ENCODE measurements at places on chromosomes 7 and 10.

DNA sequence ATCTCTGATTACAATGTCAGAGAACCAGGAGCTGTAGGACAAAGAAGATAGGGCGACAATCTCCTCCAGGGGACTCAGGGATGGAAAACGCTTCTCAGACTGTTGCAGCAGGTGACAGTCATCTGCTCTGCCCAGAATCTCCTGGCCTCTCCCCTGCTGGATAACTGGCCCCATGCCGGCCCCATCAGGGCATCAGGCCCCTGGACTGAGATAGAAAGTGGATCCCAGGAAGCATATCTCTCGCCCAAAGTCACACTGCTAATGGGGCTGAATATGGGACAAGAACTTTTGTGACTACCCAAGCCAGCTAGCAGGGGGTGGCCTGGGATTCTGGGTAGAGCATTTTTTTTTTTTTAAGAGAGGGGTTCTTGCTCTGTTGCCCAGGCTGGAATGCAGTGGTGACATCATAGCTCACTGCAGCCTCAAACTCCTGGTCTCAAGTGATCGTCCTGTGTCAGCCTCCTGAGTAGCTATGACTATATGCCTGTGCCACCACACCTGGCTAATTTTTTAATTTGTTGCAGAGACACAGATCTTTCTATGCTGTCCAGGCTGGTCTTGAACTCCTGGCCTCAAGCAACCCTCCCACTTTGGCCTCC is 20.5 kb upstream of the MLXIPL start:
- no peak for DNase-seq

- DNase-seq = no peak
Observed at GRCh38 chr7:9955138-9955537, 1018.5 kb upstream of the PHF14 start.

DNA sequence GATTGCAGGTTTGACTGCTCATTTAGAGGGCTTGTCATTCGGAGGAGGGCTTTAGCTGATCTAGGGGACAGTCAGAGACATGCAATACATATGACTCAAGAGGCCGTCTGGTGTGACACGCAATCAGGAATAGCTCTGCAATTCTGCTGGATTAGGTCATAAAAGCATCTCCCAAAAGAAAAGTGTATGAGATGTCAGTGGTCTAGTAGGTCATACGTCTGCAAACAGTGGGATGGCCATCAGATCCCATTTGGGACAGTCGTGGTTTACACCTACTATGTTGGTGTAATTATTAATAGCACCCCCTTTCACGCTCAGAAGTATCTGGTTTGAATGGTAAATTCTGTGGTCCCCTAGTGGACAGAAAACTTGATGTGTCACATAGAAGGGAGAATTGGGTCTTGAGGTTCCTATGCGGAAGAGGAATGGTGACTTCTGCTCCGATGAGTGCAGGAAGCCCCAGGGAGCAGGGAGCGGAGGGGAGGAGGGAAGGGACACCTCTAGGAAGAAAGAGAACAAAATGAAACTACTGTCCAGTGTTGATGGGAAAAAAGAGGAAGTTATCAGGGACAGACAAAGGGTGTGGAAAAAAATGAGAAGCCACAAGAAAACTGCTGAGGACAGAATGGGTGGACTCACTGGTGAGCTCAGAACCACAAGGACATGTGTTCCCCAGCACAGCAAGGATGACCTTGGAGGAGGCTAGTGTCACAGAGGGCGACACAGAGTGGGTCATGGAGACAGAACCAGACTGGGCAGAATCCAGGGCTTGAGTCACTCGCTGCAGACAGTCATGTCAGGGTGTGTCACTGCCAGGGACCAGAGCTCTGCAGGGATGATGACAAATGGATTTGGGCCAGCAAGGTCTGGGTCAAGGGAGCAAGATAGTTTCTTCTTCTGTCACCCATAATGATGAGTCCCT is 59.9 kb downstream of the MAP3K8 start:
- DNase-seq = no peak

GRCh38 chr10:44574596-44575480 is 189.9 kb upstream of the CXCL12 start:
- DNase-seq = no peak

DNA sequence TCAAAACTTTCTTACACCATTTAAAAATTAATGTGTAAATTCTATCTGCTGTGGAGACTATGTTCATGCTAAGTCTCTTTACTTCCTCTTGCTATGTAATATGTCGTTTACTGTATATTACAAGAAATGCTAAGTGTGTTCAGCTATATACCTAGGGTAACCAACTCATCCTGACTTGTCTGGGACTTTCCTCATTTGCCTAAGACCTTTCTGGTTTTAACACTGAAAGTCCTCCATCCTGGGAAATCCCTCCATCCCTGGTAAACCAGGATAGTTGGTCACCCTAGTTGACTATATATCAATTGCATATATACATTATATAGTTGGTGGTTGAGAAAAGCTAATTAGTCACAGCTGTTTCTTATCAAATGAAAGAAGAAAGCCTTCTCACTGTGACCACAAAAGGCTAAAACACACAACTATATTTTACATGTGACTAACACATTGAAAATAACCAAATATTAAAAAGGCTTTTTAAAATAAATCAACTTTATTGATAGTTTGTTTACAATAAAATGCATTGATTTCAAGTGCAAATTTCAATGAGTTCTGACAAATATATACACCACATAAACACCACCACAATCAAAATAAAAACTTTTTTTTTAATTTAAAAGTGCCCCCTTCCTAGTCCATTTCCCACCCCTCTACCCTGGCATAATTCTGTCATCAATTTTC is 167.7 kb upstream of the INHBA start:
- no peak for DNase-seq

GRCh38 chr10:7662522-7662921 is 4.2 kb downstream of the ITIH5 start:
- DNase-seq = no peak

DNA sequence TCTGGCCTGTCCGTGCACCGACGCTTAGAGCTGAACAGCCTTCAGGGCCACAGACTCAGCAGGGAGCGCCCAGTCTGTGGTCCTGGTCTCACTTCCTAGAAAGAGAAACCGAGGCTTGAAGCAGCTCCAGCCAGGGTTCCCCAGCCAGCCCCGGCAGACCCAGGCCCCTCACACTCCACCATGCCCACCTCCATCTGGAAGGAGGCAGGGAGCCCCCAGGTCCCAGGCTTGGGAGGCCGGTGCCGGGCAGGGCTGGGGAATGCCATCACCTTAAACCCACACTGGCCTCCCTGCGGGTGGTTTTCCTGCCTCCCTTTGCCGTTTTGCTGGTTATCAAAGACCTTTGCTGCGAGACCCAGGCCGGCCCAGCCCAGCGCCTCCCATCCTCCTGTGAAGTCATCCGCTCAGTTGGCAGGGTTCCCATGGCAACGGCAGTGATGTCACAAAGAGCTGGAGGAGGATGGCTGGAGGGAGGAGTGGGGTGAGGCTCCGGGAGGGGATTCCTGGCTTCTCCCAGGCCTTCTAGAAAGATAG is 24.0 kb downstream of the ELFN1 start:
- DNase-seq = peak; percentile 40

DNA sequence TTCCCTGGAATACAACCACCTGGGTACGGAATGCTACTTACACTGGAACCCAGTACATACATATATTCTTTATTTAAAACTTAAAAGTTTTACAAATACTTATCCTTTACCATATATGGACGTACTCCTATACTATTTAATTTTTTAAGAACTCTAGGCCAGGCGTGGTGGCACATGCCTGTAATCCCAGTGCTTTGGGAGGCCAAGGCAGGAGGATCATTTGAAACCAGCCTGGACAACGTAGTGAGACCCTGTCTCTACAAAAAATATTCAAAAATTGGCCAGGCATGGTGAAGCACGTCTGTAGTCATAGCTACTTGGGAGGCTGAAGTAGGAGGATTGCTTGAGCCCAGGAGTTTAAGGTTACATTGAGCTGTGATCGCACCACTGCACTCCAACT is 2.0 kb downstream of the RBM28 start:
- DNase-seq = no peak

- no peak for DNase-seq
Observed at GRCh38 chr7:5780801-5781496, 514 bp downstream of the RNF216 start.

- no peak for DNase-seq
Observed at GRCh38 chr7:78605119-78605518, 806.5 kb downstream of the PHTF2 start.

DNA sequence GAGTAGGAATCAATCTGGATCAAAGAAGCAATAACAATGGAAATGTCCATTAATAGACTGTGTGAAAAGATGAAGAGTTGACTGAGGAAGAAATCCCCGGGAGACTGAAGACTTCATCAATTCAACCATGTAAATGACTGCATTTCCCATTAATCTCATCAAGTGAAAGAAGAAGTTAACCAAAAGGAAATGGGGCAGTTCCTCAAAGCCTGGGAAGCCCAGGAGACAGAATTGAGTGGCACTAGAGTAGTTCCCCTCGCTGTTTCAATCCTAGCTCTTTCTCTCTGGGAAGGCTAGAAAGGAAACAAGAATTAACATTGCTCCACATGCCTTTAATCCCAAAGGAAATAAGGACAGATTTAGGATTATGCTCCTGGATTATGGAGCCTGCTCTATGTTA is 4.8 kb upstream of the OR6V1 start:
- no peak for DNase-seq

DNA sequence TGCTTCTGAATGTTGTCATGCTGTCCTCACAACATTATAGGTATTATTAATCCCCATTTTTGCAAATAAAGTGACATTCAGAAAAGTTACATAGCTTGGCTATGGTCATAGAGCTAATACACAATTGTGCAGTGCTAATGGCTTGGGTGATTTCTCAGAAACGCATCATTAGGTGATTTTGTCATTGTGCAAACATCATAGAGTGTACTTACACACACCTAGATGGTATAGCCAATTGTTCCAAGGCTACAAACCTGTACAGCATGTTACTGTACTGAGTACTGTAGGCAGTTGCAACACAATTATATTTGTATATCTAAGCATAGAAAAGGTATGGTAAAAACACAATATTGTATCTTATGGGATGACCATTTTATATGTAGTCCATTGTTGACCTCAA is 91.0 kb downstream of the BTAF1 start:
- DNase-seq = peak; percentile 20

DNA sequence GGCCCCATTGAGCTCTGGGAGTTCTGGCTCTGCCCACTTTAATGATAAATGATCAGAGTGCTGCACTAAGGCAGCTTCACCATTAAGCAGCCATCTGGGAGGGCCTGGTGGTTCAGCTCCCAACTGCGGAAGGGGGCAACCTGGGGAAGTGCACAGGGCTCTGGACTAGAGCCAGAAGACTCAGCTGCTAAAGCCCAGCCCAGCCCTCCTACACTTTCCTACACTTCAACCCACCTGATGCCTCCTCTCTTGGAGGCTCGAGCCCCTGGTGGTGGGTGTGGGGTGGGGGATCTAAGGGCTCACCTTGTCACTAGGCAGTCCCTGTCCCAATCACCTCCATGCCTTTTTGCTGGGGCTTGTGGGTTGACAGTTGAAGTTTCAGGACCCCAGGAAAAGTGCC is 60.6 kb upstream of the ANTXRL start:
- DNase-seq = no peak

DNA sequence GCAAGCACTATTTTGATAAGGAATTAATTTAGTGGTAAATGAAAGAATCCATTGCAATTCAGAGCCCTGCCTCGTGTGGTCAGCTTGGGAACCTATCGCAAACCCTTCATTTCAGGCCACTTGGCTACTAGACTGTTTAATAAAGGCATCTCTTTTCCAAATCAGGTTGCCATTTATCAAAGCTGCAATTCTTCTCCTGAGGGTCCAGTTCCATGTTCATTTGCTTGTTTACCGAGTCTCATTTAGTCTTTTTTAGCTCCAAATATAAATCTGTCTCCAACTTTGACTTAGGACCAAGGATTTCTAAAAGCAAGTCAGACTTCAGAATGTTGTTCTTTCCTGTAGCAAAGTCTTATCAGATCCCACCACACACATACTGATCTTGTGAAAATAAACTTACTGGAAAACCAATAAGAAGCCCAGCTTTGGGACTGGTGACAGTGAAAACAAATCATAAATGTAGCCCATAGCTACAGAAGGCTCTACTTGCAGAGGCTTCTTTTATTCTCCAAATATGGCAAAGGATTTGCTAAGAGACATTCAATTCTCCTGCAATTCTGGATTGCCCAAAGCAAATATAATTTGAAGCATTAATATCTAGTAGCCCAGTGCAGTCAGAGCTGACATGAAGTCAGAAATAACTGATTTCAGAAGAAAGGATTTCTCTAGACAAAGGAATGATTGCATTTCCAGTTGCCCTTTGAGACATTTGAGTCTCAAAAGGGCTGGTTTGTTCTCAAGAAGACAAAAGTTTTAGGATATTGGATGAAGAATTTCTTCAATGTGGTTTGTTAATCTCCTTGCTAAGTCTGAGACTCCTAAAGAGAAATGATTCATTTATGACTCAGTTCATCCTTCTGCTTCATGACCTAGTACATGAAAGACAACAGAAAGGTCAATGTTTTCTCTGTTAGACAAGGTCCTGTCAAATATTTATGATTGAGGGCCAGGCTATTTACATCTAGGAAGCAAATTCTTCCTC is 28.0 kb downstream of the PPP1R3C start:
- no peak for DNase-seq
